H1 (cell line): ENCODE measurements at places on chromosomes 11 and 22. TPM values are rescaled to one million over a fixed set of nuclear protein-coding genes. Genes with fewer than 3 reads are reported as not detected.

The RFPL1 gene
- not detected in 2 replicates for total RNA-seq

The TSGA10IP gene
- total RNA-seq, result 1.3 and 1.9 TPM in 2 replicates

- DNase-seq, result no peak
These were observed 2.9 kb upstream of the BTBD10 start for GRCh38 chr11:13465909-13466371.

- DNase-seq, result no peak
These were observed 307.7 kb downstream of the SHANK2 start for GRCh38 chr11:70944636-70945035.

- DNase-seq, result no peak
These were observed 354.4 kb downstream of the BRD1 start for GRCh38 chr22:49473286-49473685.

The C11orf16 gene
- total RNA-seq, result not detected in 2 replicates

The MS4A3 gene
- not detected in 2 replicates for total RNA-seq

The TRIM29 gene
- 0.43 TPM in 1 of 2 replicates, not detected in the other for total RNA-seq

GRCh38 chr22:31083377-31083768, 2.3 kb downstream of the SMTN start:
- no peak for DNase-seq
